ENCODE measurements at places on chromosomes 13 and 19. TPM values are rescaled to one million over a fixed set of nuclear protein-coding genes. Genes with fewer than 3 reads are reported as not detected.

Gene HSH2D
- total RNA-seq, result 0.86 TPM

Gene ICAM1
- total RNA-seq, result 5.9 TPM

Gene GFY
- not detected for total RNA-seq

Gene SIAH3
- total RNA-seq, result not detected

Gene MYPOP
- total RNA-seq, result 5.0 TPM

Gene IER2
- total RNA-seq, result 26.5 TPM

Gene SLC17A7
- total RNA-seq, result 0.15 TPM

Gene EDNRB
- total RNA-seq, result 27.3 TPM

Gene CEACAM1
- total RNA-seq, result 27.0 TPM

Gene ATP4B
- not detected for total RNA-seq

Gene C1QTNF9B
- not detected for total RNA-seq

Gene GMIP
- total RNA-seq, result 3.7 TPM

Measured in left lobe of liver (tissue), 2 donors.